ENCODE measurements at places on chromosomes 3 and 15. TPM values are rescaled to one million over a fixed set of nuclear protein-coding genes. Genes with fewer than 3 reads are reported as not detected.

Gene SLC12A1
- not detected for total RNA-seq

Gene DMXL2
- total RNA-seq: 34.7 TPM

Gene SPATA12
- total RNA-seq: not detected

Gene UCN2
- not detected for total RNA-seq

Gene ATP10A
- 1.6 TPM for total RNA-seq

Gene GABRG3
- not detected for total RNA-seq

Gene SEMA3F
- total RNA-seq: 41.0 TPM

Gene DAZL
- total RNA-seq: not detected

Gene ISL2
- total RNA-seq: 11.6 TPM

Gene HESX1
- not detected for total RNA-seq

Measured in Peyer's patch (tissue), 4 donors.